Astrocyte (in vitro differentiated cells and primary cell): ENCODE measurements at places on chromosomes 3 and 15.
A peak's percentile ranks its signal among the peaks of the same experiment; 100 is the strongest.

DNA sequence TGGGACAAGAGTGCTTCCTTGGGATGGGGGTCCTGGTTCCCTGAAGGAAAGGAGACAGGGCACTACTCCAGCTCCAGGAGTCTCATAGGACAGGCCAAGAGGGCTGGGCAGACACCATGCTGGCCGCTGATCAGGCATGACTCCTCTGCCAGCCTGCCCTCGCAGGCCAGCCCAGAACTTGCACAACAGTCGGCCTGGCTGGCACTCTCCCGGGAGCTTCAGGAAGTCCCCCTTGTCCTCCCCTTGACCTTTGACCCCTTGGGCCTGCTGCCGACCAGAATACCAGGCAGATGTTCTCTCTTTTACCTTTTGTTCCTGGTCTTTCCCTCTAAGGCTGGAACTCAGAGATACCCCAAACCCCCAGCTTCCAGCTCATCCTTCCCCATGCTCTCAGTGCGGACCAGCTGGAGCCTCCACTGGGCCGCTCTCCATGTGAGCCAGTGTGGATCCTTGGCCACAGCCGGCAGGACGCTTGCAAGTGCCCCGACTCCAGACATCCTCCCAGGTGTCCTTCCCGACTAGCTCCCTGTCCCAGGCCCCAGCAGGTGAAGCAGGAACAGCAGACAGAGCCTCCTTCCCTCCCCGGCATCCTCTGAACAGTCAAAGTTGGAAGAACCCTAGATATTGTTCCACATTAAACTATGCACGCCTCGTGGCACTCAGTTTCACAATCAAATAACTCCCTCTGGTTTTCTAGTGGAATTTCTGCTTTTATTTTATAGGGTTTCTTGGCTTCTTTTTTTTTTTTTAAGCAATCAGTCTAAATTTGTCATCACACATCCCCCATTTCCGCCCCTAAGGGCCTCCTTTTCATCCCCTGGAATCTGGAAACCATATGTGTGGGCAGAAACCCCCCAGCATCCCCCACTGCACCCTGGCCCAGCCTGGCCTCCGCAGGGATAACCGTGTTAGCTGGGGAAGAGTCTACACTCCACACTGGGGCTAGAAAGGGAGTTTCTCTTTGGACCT is 15.7 kb downstream of the VPS18 start:
- no peak for DNase-seq

DNA sequence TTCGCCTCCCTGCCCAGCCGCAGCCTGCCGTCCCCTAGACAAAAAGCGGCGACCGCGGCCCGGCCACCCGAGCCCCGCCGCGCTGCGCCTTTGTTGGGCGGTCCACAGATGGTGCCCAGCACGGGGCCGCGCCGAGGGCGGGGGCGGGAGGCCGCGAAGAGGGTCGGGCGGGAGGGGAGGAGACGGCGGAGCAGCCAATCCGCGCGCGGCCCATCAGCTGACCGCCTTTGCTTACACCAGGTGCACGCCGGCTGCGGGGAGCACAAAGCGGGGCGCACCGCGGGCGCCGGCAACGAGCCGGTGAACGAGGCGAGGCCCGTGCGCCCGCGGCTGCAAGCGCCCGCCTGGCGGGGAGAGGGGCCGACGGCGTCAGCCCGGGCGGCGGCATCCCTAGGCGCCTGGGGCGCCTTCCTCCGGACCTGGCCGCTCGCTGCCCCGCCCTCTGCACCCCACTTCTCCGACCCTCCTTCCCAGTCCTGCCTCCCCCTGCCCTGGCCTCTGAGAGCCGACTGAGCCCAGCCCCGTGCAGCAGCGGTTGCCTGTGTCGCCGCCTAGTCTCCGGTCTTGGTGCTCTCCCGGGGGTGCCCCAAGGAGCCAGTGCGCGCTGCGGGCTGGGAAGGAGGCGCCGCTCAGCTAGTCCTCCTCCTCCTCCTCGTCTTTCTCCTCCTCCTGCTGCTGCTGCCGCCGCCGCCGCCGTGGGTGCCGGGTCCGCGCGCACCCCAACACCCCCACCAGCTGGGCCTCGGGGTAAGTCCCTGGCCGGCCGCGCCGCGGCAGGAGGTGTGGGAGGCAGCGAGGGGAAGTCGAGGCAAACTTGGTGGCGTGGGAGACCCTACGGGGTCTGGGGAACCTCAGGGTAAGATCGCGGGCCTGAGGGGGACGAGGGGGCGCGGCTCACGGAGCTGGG is at the start of gene LRRN1:
Gene LRRN1, plus strand, starts transcription at position 259 of the 907 bp plus-strand sequence. CDS start 45,211 bp downstream, outside the sequence.
- DNase-seq, result peak; percentile 47

DNA sequence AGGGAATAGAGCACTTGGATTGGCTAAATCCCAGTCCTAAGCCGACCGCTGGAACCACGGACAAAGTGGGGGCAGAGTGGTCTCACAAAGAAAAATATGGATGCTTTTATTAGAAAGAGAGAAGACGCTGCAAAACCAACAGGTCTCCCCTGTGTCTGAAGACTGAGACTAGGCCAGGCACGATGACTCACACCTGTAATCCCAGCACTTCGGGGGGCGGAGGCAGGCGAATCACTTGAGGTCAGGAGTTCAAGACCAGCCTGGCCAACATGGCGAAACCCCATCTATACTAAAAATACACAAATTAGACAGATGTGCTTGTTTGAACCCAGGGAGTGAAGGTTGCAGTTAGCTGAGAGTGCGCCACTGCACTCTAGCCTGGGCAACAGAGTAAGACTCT is 61.8 kb downstream of the ZDHHC19 start:
- DNase-seq, result no peak

- no peak for DNase-seq
Measured at GRCh38 chr15:89982315-89983055, 18.6 kb upstream of the ZNF710 start.

GRCh38 chr3:55491296-55491816 is 4.2 kb upstream of the WNT5A start:
- peak; percentile 96 for DNase-seq

DNA sequence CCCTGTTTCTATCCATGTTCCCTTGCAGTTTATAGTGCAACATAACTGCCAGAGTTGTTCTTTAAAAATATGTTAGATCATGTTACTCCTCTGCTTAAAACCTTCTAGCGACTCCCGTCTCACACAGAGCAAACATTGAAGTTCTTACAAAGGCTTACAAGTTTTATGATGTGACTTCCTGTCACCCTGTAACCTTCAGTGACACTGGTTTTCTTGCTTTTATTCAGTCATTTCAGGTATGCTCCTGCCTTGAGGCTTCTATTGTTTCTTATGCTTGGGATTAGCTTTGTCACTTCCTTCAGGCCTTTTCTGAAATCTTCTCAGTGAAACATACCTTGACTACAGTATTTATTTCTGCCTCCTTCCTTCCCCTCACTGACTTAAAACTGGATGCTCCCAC is 252.1 kb downstream of the DOCK3 start:
- no peak for DNase-seq

GRCh38 chr3:192577811-192578210 is 149.5 kb downstream of the FGF12 start:
- no peak for DNase-seq

DNA sequence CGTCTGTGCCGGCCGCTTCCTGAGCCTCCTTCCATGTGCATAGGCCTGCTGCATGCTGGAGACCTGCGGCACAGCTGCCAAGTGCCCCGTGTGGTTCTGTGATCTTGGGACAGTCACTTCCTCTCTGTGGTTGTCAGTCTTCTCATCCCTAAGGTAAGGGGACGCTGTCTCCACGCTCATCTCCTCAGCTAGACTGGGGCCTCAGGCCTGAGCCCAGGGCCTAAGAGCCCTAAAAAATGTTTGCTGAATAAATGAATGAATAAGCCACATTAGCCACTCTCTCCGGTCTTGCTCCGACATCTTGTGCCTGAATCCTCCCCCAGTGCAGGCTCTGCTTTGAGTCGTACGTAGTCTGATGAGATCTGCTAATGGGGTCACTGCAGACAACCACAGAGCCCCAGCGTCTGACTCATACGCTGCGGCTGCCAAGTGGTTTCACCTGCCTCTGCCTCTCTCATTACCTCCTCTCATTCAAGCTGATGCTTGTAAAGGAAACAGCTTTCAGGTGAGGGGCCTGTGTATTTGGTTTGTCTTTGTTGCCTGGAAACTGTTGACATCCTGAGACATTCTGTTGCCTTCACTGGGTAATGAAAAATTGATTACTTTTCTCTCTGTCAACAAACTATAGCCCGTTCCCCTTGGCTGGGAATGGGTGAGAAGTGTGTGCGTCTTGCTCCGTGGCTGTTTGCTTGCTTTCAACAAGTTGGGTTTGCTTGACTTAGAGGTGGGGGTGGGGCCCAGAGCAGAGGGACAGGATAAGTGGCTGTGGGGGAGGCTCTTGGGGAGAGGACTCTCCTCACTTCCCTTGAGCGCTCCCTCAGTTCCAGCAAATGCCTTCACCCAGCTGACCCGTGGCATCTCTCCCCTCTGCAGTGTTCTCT is 15.9 kb downstream of the RPLP1 start:
- peak; percentile 91 for DNase-seq

DNA sequence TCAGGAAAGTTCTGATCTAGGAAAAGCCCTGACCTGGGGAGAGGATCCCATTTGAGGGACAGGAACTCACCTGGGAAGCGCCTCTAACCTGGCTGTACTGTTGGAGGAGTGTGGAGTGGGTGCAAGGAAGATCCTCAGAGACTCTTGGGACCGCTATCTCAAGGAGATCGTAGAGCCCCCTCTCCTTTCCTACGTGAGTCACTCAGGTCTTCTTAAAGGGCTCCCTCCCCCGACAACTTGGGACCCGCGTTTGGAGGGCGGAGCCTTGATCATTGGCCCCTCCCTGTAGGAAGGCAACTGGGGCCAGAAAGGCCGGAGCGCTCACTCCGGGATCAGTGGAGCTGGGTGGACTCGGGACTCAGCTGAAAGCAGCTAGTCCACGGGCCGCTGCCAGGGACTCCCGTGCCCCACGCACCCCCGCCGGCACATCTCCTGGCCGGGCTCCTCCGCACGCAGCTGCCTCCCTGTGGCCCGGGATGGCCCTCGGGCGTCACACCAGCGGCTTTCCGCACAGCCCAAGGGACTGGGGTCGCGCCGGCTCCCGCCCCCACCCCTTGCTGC is 520 bp downstream of the SLC26A6 start:
- DNase-seq, result peak; percentile 45

- no peak for DNase-seq
Measured at GRCh38 chr3:137097386-137097785, 139.6 kb downstream of the IL20RB start.

GRCh38 chr15:87671289-87671688 is 585.2 kb downstream of the NTRK3 start:
- DNase-seq, result no peak

- no peak for DNase-seq
Measured at GRCh38 chr15:22878103-22878502, 39.6 kb downstream of the NIPA2 start.

DNA sequence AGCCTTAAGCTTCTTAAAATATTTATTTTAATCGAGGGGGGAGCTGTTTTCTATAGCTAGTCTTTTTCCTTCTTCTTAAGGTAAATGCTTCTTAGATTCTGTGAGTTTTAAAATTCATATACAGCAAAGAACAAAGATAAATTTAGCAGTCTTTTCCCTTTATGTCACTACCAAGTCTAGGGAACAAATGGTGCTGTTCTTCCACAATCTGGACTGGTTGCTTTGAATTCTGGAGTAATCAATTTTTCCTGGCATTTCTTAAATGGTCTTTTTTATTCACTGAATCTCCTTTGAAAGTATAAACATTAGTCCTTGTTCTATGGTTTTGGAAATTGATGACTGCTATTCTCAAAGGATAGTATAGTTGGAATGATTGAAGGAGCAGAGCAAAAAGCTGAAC is 82.8 kb downstream of the CHL1 start:
- DNase-seq, result no peak

DNA sequence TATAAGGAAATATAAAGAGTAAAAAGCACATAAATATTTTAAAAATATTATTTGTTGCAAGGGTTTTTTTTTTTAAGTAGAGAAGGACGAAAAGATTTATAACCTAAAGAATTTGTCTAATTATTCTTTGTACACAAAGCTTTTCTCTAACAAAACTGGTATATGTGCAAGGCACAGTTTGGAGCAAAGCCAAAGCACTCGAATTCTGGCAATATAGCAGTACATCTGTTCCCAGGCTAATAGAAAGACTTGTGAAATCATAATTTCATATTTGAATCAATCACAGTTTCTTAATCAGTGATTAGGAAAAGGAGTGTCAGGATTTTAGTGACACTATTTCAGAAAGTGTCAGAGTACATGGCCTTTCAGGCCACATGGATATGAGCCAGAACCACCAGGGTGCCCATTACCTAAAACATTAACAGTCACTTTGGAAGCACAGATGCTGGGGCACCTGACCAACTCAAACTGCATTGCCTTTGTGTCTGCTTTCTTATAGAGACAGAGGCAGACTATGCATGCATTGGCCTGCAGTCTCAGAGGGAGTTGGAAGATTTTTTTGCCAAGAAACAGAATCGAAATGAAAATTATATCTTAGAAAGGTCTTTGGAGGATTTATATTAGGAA is 651.8 kb upstream of the SGO1 start:
- DNase-seq, result no peak

DNA sequence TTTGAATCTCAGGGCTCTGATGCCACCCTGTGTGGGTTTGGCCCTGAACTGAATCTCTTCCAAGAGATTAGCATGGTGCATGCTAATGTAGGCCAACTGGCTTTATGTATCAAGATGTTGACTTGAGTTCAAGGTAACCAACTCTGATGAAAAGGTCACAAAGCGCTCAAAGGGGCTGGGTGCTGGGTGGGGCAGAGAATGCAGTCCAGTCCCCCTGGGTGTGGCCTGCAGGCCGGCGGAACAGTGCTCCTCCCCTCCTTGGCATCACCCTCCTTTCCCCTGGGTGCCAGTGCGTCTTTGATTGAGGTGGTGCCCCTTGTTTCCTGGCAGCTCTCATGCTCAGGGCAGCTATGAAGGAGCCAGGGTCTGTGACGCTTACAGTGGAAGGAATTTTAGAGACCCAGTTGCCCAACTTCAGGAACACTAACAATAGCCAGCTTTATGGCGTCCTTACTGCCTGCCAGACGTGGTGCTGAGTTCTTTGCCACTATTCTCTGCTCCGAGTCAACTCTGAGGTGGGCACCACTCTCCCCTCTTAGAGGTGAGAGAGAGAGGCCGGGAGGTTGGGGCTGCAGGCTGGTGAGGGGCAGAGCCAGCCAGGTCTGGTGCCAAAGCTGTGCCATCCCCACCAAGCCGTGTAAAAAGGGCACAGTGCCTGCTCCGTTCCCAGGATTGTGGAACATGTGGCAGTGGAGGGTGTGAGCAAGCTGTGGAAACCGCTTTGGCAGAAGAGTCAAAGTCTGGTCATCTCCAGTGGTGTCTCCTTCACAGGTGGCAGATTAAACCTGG is 9.8 kb downstream of the SYNM start:
- DNase-seq, result no peak

GRCh38 chr3:196995646-196996355 is 27.2 kb upstream of the PIGZ start:
- DNase-seq, result no peak

DNA sequence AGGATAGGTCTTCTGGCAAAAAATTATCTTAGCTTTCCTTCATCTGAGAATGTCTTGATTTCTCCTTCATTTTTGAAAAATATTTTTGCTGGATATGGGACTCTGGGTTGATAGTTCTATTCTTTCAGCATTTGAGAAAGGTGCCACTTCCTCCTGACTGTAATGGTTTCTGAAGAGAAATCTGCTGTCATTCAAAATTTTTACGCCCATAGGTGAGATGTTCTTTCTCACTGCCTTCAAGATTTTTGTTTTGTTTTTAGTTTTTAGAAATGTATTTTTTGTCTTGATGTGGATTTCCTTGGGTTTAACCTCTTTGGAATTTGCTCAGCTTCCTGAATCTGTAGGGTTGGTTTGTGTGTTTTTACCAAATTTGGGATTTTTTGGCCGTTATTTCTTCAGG is 37.1 kb upstream of the ATP2B2 start:
- DNase-seq, result no peak

GRCh38 chr15:90599644-90600043 is 69.9 kb downstream of the CRTC3 start:
- no peak for DNase-seq
